ENCODE measurements at places on chromosomes 6 and 20.

DNA sequence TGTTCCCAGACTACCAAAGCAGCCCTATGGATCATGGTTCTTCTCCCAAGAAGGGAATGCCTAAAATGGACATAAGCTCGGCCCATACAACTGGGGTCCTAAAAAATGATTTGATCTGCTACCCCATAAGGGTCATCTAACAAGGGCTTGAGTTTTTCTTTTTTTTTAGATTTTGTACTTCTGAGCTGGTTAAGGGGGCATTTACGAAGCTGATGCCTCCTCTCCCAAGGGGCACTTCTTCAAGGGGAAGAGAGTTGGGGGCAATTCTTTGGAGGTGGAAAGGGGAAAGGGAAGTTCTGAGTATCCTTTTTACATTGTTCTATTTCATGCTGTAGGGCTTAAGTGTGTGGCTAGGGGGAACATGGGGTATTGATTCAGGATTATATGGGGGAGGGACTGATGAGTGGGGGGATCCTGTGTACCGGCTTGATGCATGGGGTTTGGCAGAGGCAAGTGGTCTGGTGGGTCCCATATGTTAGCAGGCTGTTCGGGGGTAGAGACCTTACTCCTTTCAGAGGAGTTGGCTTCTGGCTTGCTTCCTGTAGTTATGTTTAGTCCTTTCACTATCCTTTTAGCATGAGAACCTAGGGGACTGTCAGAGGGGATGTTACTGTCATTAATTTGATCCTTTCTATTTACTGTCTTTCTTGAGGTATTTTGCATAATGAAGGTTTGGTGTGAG lies 8.1 kb upstream of the ZNFX1 start:
- no peak for DNase-seq

DNA sequence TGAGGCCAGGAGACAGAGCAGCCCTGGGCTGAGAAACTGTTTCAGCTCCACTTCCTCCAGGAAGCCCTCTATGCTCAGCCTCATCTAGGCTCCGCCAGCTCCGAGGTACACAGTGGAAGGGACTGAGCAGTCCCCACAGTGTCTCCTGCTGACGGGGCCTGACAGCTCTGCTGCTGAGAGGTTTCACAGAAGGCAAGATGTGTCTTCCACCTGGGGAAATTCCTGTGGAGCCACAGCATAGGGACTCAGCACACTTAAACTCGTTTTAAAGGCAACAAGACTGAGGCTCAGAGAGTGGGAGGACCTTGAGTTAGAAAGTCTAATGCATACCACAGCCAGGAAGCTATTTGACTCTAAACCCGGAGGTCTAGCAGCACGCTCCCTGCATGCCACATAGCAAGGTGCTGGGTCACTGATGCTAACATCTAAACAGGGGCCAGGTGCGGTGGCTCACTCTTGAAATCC lies 6.8 kb downstream of the ADA start:
- no peak for DNase-seq

- DNase-seq, result no peak
Measured at GRCh38 chr6:71509191-71510005, 220.8 kb downstream of the OGFRL1 start.

GRCh38 chr6:161906571-161906970 lies 632.7 kb upstream of the AGPAT4 start:
- no peak for DNase-seq

DNA sequence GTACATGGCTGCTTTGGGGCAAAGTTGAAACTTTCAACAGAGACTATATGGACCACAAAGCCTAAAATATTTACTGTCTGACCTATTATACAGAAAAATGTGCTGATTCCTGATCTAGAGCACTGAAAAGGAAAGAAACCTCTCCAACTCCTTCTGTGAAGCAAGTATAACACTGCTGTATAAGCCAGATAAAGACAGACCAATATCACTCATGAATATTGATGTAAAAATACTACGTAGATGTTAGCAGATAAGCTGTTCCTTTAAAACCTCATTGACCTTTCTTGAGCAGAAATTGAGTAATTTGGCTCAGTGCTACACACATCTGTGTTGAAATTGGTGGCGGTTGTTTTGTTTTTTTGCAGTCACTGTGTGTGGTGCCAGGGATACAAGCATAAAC lies 69.9 kb upstream of the HDAC2 start:
- no peak for DNase-seq

- DNase-seq, result no peak
Measured at GRCh38 chr6:110882274-110882619, 7.7 kb downstream of the AMD1 start.

DNA sequence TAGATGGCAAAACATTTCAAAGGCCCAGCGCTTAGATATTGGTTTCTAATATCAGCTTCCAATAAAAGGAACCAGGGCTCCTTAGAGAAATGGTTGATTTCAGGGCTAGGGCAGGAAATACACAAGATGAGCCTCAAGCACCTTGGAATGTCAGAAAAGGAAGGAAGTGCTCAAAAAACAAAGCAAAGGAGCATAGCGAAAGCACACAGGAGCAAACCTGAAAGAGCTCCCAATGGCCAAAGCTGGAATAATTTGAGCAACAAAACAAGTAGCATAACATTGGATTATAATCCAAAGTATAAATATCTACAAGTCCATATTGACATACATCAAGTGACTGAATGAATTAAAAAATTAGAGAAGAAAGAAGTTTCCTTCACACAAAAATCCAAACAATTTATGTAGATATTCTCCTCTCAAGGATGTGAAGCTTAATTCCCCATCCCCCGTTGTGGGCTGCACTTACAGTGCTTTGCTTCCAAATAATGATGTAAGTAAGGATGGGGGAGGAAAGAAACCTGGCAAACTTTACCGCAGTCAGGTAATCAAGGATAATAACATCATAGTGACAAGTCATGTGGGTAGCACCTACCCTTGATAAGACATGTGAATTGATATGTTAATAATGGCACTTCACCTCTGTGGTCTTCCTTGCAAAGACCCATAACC lies 132.9 kb upstream of the DST start:
- no peak for DNase-seq

DNA sequence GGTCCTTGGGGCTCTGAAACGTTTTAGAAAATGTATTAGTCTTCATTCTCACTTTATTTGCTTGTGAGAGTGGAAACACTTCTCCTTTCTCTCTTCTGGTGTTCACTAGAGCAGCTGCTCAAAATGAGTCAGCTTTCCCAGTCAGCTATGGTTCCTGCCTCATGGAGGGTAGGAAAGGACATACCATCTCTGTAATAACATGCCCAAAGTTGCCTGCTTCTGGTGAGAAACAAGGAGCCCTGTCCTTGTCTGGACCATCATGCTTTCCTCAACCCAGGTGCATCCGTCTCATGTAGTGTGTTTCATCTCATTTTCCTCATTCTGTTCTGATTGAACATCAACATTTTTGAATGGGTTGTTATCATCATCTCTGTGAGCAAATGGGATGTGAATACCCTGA lies 17.1 kb upstream of the TINAG start:
- no peak for DNase-seq

GRCh38 chr6:136921936-136922684 lies at the start of gene SLC35D3:
Gene SLC35D3, plus strand, starts transcription at chr6:136922301. Its CDS starts 128 bp downstream, at chr6:136922429.
- DNase-seq, result no peak

GRCh38 chr6:15435468-15435867 lies 189.6 kb downstream of the JARID2 start:
- no peak for DNase-seq

GRCh38 chr6:144931172-144932035 lies 646.3 kb downstream of the UTRN start:
- DNase-seq, result no peak

DNA sequence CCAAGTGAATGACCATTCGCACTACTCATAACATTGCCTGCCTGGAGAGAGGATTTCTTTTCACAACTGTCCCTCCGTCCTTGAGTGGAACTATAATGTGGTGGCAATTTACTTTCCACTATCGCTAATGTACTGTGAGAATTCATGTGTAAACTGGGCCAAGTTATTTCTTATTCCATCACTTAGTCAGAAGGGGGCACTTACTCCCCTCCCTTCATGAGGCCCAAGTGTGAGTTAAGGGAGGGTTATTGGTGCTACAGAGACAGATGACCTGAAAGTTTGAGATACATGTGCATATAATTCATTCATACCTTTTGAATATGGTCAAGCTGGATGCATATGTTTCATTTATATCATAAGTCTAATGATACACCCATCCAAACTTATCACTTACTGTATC lies 65.2 kb upstream of the LOC128125822 start:
- DNase-seq, result no peak

DNA sequence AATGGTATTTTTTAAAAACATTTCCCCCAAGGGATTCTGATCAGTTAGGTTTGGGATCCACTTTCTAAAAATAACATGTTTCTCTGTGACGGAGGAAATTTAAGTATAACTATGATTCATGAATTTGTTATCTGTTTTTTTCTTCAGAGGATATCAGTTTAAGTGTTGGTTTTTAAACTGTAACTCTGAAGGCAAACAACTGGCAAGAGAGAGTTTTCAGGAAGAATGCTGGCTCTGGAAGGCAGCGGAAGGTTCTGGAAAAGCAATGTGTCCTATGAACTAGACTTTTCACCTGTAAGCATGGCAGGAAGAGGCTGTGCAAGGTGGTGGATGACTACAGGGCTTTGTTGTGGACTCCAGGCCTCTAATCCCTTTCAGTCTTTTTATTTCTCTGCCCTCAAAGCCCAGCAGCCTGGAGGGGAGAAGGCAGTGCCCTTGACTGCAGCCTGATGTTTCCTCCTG lies 153.1 kb downstream of the GMPR start:
- DNase-seq, result no peak

DNA sequence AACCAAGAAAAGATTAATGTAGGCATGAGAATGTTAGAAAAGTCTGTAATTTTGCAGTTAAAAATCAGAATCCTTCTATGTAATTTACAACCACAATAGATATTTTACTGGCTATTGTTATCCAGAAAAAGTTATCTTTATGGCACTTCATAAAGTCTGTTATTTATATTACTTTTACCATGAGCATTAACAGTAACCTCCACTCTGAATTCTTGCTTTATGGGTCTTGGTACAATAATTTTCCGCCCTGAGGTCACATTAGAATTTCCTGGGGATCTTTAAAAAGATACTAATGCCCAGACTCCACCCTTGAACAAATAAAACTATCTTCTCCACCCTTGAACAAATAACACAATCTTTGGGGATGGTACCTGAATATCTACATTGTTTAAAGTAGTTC lies 9.6 kb downstream of the RSPO3 start:
- DNase-seq, result no peak

GRCh38 chr20:25238319-25239037 lies 9.4 kb upstream of the PYGB start:
- no peak for DNase-seq

DNA sequence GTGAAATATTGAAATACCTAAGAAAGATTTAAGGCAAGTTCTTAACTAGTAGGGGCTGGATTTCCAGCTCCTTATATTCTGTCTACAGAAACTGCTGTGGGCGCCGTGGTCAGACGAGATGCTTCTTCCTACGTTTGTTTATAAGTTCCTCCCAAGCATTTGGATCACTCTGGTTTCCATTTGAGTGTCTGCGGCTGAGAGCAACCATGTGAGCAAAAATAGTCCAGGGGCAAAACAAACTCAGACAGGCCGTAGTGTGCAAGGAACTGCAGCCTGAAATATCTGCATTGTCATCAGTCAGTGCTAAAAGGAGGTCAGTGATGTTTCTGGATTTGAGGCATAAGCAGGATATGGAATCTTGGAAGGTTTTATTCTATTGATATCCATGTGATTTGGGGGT lies 485.9 kb upstream of the JAG1 start:
- DNase-seq, result no peak

DNA sequence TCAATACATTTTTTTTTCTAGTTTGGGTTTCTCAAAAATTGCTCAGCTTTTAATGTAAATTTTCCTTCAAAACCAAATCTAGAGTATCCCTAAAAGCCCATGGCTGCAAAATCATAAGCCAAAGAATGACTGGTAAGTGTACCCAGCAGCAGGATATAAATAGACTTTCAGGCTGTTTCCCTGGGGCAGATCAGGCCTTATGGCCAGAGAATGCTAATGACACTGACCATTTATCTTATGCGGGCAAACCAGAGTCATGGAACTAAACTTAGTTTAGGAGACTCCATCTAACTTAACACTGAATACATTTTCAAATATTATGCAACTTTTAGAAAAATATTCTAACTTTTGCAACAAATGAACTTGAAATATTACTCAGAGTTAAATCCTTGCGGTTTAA lies 7.4 kb downstream of the OSER1 start:
- DNase-seq, result no peak

GRCh38 chr6:131890091-131890490 lies 61.1 kb downstream of the CCN2 start:
- no peak for DNase-seq

DNA sequence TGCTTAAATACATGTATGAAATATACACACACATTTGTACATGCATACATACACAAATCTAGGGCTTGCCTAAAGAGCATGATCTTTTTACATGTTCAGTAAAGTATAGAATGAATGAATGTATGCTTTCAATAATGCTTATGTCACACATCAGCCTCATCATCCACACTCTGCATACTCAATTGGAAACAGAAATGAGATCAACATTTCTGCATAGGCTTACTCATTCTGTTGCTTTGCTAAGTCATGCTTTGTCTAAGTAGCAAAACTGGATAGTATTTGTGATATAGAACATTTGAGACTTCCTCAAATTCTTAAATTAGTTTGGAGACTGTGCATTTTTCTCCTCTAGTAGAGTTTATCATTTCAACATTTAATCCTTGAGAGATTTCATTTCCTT lies 343.3 kb downstream of the ADGRB3 start:
- DNase-seq, result no peak

- no peak for DNase-seq
Measured at GRCh38 chr20:37697314-37697713, 3.5 kb downstream of the CTNNBL1 start.

- no peak for DNase-seq
Measured at GRCh38 chr6:3899970-3900439, 50.8 kb downstream of the FAM50B start.

DNA sequence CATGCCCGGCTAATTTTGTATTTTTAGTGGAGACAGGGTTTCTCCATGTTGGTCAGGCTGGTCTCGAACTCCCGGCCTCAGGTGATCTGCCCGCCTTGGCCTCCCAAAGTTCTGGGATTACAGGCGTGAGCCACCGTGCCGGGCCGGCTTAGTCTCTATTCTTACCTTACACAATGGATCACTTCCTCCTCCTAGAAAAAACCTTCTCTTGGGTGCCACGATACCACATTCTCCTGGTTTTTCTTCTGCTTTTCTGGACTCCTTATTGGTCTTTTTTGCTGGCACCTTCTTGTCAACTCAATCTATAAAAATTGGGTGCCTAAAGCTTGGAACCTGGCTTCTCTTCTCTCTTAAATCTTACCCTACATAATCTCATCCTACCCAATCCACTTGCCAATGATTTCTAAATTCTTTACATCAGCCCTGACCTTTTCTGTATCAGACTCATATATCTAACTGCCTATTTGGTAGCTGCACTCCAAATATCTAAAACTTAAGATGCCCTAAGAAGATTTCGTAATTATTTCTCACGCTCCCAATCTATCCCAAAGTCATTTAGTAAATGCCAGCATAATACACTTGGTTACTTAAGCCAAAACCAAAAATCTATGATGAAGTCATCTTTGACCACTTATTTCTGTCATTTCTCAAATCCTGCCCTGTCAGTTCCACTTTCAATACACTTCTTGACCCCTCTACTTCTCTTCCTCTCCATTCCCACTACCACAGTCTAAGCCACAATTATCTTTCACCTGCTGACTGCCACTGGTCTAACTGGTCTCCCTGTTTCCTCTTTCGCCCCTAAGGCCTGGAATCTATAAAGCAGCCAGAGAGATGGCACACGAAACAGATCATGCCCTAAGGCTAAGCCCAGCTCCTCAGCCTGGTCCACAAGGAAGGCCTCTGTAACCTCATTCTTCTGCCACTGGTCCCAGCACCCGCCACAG lies 43.2 kb downstream of the ELMO2 start:
- DNase-seq, result no peak

- no peak for DNase-seq
Measured at GRCh38 chr6:131897621-131898020, 53.6 kb downstream of the CCN2 start.

- no peak for DNase-seq
Measured at GRCh38 chr20:12984069-12984765, 24.6 kb upstream of the SPTLC3 start.
